Fibroblast of mammary gland (primary cell): ENCODE measurements at places on chromosomes 3 and 15.

DNA sequence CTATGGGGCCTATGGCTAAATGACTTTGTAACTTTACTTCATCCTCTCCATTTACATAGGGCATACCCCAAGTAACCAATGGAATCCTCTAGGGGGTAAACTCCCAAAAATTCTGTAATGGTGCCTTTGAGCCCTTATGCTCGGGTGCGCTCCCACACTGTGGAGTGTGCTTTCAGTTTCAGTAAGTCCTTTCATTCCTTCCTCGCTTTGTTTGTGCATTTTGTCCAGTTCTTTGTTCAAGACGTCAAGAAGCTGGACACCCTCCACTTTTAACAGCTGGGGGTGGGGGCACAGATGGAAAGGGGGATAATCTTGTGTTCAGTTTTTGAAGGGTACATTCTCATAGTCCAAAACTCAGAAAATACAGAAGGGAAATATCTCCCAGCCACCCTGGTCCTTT lies 84.4 kb upstream of the C2CD4B start:
- no peak for DNase-seq

- no peak for DNase-seq
These were observed 45.3 kb upstream of the MAP3K13 start for GRCh38 chr3:185317674-185318073.

DNA sequence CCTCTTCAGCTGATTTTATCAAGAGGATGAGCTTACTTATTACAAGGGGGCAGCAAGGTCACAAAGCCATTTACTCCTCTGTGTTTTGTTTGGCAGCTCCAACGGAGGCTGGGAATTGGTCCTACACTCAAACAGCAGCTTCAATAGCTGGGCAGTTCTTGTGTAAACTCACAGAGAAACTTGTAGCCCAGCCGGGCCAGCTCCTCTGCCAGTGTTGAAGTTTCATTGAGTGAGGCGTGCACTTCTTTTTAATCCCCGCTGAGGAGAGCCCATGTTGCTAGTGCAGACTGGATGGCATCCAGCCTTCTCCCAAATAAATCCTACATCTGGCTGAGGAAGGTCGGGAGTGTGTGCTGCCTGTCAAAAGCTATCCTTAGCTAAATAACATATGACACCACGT lies 59.5 kb downstream of the BFSP2 start:
- no peak for DNase-seq

DNA sequence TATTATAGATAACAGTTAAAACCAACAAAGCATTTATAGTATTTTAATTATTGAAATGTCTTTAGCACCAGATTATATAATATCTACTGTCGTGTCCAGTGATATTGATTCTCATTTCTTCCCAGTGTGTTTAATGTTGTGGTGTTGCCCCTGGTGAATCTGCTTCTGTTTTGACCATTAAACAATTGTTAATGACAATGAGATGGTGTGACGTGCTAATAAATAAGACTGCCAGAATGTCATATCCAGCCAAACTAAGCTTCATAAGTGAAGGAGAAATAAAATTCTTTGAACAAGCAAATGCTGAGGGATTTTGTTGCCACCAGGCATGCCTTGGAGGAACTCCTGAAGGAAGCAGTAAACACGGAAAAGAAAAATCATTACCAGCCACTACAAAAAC lies 480.0 kb upstream of the ROBO1 start:
- DNase-seq = no peak

GRCh38 chr3:73509066-73509465 lies 115.7 kb downstream of the PDZRN3 start:
- no peak for DNase-seq

- peak; percentile 17 for DNase-seq
These were observed 196.4 kb downstream of the SUCNR1 start for GRCh38 chr3:152069871-152070270.

DNA sequence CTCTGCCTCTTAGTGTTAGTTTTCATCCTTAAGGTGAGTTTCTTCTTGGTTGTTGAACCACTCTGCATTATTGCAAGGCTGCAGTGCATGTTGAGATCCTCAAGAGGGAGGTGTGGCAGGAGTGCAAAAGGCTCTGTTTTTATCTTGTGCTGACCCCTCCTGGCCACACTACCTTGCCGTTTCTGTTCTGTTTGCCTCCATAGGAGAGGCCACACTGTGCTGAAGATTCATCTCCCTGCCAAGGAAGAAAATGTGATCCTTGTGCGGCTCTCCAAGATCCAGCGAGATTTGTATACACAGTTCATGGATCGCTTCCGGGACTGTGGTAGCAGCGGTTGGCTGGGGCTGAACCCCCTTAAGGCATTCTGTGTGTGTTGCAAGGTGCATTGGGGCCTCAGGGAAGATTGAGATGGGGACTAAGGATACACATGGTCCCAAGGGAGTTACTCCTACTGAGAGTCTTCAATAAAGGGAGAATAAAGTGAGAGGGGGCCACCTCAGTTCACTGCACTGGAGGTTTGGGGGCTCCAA lies 33.0 kb upstream of the TEX264 start:
- DNase-seq = peak; percentile 73

GRCh38 chr15:47870956-47871625 lies 153.8 kb downstream of the SEMA6D start:
- DNase-seq = peak; percentile 78

GRCh38 chr3:182596676-182597410 lies 196.5 kb upstream of the ATP11B start:
- no peak for DNase-seq

DNA sequence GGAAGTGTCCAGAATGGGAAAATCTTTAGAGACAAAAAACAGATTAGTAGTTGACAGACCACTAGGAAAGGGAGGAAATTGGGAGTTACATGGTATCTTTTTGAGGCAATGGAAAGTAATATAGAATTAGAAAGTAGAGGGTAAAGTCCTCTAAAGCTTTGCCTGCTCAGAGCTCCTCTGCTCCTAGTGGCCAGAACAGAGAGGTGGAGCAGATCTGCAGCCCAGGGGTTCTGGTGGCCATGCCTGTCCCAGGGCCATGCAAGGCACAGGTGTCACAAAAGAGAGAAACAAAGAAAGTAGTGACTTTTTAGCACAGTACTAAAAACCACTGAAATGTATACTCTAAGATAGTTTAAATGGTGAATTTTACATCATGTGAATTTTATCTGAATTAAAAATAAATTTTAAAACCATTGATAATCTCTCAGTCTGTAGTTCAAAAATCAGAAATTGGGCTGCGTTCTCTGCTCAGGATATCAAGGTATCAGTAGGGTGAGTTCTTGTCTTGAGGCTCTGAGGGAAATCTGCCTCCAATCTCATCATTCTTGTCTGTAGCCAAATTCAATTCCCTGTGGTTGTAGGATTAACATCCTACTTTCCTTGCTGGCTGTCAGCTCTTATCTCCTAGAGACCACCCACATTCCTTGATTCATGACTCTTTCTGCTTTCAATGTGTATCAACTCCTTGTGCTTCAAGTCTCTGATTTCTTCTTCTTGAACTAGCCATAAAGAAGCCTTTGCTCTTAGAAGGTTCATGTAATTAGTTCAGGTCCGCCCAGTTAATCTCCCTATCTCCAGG lies 23.6 kb downstream of the PYGO1 start:
- DNase-seq = no peak

- no peak for DNase-seq
These were observed 314.4 kb downstream of the SHQ1 start for GRCh38 chr3:72533591-72534473.

- no peak for DNase-seq
These were observed 109.2 kb downstream of the LRRK1 start for GRCh38 chr15:101028321-101028720.

DNA sequence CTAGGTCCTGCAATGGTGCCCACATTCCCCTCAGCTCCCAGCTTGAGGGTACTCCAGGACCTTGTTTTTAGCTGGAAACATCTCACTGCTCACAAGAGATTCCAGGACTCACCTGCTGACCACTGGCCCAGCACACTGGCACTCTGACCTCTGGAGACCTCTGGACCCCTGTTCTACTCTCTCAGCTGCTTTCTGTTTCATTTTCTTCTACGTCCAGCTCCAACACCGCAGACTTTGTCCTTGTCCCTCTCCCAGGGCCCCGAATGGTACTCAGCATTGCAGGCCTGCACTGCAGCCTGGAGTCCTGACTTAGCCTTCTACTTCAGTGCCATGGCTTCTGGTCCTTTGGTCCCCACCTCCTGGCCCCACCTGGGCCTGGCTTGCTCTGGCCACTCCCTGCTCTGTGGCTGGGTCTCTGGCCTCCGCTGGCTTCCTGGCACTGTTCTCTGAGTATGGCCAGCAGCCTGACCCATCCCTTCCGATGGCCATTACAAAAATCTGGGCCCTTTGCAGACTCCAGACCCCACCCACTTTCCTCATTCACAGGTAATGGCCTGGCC lies 27.9 kb downstream of the KY start:
- DNase-seq = no peak

DNA sequence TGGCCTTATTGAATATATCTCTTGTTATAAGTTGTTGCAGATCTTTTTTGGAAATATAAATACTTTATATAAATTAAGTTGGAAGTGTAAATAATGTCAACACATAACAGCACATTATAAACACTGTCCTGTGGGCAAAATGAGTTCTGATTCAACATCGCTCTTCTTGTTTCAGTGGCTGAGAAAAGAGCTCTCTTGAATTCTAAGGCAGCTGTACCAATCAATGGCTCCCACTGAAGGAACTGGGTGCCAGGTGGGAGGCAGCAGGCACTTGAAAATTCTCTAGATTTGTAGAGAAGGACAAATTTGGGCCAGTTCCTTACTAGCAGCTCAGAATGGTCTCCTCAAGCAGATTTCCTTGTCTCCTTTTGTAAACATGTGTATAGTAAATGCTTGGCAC lies 45.6 kb downstream of the CHST2 start:
- no peak for DNase-seq

GRCh38 chr15:83462953-83463433 lies 15.9 kb downstream of the SH3GL3 start:
- DNase-seq = no peak

GRCh38 chr3:157354254-157354653 lies 82.4 kb upstream of the PTX3 start:
- DNase-seq = no peak

DNA sequence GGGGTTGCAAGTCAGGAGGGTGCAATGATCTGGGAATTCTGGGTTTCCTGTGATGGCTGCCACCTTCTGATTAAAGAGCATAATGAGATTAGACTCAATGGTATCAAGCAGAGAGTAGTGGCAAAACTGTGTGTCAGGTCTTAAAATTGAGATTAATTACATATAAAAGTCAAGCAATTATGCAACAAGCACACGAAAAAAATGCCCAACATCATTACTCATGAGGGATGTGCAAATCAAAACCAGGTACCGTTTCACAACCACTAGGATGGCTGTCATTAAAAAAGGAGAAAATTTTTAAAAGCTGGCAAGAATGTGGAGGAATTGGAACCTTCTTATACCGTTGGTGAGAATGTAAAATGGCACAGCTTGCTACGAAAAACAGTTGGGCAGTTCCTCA lies 205.0 kb downstream of the OSBPL10 start:
- DNase-seq = peak; percentile 53

DNA sequence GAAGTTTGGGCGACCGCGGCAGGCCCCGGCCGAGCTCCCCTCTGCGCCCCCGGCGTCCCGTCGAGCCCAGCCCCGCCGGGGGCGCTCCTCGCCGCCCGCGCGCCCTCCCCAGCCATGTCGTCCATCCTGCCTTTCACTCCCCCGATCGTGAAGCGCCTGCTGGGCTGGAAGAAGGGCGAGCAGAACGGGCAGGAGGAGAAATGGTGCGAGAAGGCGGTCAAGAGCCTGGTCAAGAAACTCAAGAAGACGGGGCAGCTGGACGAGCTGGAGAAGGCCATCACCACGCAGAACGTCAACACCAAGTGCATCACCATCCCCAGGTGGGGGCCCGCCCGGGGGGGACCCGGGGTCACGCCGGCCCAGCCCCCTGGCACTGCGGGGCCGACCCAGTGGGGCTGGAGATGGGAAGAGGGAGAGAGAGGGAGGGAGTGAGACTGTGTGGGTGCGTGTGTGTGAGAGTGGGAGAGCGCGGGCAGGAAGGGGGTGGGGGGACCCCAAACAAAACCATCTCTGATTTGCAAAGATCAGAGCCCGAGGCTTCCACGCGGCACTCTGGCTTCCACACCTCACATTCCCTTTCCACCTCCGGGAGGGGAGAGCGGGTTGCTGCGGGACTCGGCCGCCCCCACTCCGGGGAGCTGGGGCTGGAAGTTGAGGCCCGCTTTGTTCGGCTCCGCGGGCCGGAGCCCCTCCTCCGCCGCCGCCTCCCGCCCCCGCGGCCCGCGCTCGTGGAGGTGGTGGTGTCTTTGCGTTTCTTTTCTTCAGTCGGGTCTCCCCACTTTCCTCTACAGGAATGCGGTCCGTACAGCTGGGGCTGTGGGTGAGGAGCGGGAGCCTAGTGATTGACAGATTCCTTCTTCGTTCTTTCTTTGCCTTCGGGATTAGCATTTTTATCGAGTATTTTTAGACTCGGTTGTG lies 898 bp downstream of the SMAD3 start:
- no peak for DNase-seq

DNA sequence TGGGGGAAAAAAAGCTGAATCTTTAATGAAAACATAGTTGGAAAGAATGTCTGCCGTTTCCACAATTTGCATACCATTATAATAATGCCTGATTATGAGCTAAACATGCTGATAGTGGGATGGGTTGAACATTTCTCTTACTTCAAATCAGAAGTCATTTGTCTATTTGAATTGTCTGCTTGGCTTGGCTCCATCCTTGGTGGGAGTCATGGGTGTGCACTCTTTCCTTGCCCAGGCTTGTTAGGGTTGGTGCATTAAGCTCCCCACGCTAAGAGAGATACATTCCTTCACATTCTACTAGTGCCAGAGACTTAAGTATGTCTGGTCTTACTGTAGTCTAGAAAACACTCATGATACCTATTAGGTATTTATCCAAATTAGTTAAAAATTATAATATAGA lies 121.4 kb upstream of the RARB start:
- no peak for DNase-seq

- peak; percentile 96 for DNase-seq
These were observed 69.2 kb upstream of the MFGE8 start for GRCh38 chr15:88982304-88982945.

GRCh38 chr3:108031895-108032294 lies 58.9 kb downstream of the CD47 start:
- peak; percentile 49 for DNase-seq

- DNase-seq = no peak
These were observed 236.6 kb downstream of the SATB1 start for GRCh38 chr3:18188491-18188890.

- no peak for DNase-seq
These were observed 129.1 kb downstream of the HCN4 start for GRCh38 chr15:73239564-73240215.
